ENCODE measurements at places on chromosomes 6 and 20.

- no peak for DNase-seq
Measured at GRCh38 chr6:5679691-5680090, 327.0 kb downstream of the NRN1 start.

DNA sequence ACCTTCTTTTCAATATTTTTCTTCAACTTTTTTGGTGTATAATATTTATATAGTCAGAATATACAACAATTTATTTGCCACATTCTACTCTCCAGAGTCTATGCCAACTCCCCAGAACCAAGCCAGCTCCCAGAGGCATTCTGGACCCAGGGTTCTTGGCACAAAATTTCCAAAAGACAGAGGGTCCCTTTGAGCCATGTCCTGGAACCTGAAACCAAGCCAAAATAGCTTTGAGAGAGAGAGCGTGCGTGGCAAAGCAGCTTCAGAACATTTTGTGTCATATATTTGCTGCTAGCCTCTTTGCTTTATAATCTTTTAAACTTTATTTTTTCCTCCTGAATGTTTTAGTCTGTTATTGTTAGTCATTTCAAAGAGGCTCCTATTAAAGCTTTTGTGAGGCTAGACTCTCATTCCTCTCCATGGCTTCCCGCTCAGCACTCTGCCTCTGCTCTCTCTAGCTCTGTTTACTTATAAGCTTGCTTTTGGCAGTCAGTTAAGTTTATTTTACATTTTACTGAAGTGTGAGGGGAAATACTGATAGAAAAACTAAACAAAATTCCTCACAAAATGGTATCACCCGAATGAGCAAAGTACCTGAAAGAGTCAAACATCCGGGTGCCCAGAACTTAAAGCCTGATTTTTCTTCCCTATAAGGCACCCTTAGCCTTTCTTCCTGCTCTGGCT is 605.1 kb upstream of the ID4 start:
- no peak for DNase-seq

GRCh38 chr6:17343215-17343614 is 50.2 kb upstream of the CAP2 start:
- DNase-seq = no peak

GRCh38 chr6:110345025-110345424 is 13.1 kb downstream of the METTL24 start:
- DNase-seq = no peak

DNA sequence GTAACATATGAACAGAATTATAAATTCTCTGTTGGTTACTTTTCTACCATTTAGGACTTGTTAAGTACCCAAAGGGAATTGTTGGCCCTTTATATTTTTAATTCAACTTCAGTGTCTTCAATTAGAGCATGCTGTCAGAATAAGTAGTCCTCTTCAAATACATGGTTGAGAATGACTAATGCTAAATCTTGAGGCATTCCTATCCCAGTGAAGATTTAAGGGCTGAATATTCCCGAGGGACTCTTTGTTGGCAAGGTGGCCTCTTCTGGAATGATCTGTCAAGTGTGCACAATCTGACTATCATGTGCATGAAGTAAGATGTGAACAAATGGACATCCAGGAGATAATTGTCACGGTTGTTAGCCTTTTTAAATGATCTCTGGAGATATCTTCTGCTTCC is 421.7 kb downstream of the BMP2 start:
- no peak for DNase-seq

- no peak for DNase-seq
Measured at GRCh38 chr6:158078320-158078719, 89.7 kb downstream of the SERAC1 start.

DNA sequence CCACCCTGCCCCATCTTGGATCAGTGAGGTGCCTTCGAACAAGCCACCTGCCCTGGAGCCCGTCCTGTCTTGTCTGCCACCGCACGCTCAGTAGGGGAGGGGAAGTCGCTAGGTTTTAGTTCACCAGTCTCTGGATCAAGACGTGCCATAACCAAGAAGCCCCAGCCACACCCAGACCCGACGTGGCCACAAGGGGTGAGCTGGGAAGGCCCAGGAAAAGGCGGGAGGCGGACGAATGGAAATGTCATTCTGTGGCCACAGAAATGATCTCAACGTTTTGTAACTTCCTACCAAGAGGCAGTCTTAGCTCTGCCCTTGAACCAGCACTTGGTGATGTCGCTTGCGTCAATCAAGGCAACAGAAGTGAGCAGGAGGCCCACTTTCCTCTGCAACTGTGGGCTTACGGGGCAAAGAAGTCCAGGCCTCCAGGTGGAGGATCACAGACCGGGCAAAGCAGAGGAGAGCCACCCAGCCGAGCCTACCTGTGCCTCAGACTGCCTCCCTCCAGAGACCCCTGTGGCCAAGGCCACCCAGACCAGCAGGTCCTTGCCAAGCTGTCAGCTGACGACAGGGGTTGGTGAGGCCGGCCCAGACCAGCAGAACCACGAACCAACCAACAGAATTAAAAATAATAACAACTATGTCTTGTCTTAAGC is 14.5 kb downstream of the GMEB2 start:
- no peak for DNase-seq

GRCh38 chr6:94124333-94124732 is 705.0 kb upstream of the EPHA7 start:
- DNase-seq = no peak

GRCh38 chr6:128244751-128245405 is 275.5 kb downstream of the PTPRK start:
- no peak for DNase-seq

GRCh38 chr20:46277602-46278001 is 30.7 kb downstream of the CDH22 start:
- peak; percentile 32 for DNase-seq

DNA sequence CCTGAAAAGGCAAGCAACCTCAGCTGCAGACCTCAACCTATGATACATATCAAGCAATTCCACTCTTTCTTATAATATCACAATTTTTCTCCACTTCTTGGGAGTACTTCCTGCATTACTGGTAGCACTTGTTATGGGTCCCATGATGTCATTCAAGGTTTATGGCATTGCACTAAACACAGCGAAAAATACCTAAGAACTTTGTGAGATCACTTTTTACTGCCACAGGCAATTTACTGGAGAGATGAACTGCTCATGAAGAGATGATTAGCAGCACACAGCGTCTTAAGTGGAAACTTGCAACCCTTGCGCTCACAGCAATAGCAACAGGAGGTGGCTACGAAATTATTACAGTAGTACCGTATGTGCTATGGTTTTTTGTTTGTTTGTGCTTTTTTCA is 19.3 kb upstream of the RIMS4 start:
- DNase-seq = no peak

DNA sequence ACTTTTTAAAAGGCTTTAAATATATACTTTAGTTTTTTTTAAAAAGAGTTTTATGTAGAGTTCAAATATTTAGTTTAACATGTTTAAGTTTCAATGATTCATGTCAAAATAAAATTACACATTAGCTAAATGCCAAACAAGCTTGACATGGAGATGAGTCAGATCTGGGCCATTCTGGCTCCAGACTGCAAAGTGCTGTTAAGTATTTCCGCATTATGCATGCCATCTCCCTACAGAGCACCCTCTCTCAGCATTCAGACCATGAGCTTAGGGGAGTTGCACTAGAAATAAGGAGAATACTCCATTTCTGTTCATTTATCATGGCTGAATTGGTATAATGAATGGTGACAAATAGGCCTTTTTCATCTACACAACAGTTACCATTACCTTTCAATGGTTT is 21.5 kb upstream of the HS3ST5 start:
- DNase-seq = peak; percentile 62

- no peak for DNase-seq
Measured at GRCh38 chr6:170012037-170012330, 260.6 kb downstream of the ERMARD start.

DNA sequence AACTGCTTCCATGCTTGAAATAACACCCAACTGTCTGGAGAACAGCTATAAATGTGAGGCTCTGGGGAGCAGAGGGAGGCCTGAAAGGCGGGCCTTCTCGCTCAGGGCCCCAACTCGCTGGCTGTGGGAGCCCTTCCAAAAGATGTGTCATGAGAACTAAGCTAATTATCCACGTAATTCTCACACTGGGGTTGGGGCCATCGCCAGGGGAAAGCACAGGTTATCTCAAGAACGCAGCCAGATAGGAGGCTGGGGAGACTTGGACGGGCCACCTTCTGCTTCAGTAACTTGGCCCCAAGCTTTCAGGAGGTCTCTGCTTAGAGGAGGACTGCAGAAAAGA is 1.6 kb downstream of the PXDC1 start:
- no peak for DNase-seq

GRCh38 chr6:128531696-128532095 is 11.3 kb upstream of the PTPRK start:
- no peak for DNase-seq

DNA sequence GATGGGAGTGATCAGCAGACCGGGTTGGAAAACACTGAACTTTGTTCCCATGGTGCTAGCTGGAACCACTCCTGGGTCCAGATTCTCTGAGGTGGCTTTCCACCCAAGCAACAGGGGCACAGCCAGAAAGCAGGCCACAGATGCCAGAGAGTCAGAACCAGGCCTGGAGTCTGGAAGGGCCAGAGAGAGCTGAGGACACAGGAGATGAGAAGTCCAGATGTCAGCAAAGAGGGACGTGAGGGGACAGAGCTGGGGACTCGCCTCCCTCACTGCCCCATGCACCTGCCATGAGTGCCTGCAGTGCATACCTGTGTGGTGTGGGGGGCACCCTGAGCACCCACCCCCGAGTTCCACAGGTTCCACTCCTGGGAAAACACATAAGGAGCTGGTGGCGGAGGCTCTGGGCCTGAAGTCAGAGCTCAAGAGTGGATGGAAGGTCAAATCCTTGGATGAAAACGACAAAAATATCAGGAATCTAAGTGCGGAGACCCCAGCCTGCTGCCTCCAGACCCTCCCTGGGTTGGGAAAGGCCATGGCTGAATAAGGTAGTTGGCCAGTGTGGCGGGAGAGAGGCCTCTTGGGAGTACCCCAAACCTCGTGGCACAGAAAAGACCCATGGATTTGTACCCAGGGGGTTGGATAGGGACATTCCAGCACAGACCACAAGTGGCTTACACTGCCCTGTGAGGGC is 224.2 kb downstream of the SYNDIG1 start:
- DNase-seq = no peak

GRCh38 chr20:4444404-4444803 is 277.3 kb upstream of the PRND start:
- no peak for DNase-seq

DNA sequence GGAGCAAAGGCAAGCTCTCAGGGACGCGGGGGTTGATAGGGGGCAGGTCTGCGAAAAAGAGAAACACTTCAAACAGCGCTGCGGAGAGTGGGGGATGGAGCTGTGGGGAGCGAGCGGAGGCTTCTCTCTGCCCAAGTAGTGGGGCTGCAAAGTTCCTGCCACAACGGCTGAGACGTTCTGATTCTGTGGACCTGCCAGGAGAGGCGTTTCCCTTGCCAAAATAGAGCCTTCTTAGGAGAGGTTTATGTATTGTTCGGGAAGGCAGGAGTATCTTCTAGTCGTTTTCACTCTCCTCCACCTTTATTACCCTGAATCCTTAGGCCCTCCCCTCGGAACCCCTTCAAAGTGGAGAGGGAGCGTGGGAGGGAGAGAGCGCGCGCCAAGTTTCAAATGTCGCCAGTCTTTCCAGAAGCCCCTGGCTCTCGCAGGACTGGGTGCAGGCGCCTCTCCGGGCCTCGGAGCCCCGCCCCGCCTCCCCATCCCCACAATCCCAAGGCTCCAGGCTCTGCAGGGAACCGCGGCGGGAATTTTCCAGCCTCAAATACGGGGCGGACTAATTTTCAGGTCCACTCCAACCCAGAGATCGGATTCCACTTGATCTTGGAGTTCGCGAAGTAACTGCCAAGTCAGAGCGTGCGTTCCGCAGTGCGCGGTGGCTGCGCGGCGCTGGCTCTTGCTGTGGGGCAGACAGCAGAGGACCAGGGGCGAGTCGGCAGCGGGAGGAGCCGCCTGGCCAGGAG is 10.0 kb upstream of the POU3F2 start:
- peak; percentile 65 for DNase-seq

- DNase-seq = no peak
Measured at GRCh38 chr20:52622081-52622480, 350.1 kb upstream of the TSHZ2 start.

- peak; percentile 90 for DNase-seq
Measured at GRCh38 chr6:7138921-7139358, 31.2 kb downstream of the RREB1 start.

GRCh38 chr6:116876635-116877611 is at the start of gene RFX6:
Gene RFX6 (plus strand): TSS chr6:116877242. CDS start chr6:116877276, 34 bp downstream.
- peak; percentile 69 for DNase-seq

DNA sequence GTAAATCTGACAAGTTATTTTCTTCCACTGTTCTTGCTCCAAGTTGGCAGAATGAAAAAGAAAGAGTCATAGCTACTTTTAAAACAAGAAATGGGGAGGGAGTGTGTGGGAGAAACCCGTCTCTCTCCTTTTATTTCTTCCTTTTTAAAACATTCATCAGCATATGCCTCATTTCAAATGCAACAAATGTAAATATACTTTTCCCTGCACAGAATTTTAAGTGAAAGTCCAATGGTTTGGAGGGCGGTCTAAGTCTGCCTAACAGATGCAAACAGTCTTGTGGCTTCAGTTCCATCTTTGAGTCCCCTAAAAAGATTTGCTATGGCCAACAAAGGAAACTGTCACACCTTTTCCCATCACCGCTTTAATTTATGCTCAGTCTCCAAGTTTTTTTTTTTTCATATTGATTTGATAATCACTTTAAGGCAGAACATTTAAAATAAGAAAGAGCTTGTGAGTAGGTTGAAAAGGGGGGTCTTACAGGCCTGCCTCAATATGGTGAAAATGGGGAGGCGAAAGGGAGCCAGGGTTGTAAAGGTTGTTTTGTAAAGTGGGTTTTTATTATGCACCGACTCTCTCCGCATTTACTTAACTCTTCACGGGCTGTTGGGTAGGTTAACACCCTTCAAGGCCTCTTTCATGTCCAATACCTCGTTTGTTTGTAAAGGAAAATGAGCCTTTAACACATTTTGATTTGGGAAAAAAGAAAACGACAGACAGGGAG is 4.6 kb downstream of the TFAP2D start:
- peak; percentile 71 for DNase-seq

DNA sequence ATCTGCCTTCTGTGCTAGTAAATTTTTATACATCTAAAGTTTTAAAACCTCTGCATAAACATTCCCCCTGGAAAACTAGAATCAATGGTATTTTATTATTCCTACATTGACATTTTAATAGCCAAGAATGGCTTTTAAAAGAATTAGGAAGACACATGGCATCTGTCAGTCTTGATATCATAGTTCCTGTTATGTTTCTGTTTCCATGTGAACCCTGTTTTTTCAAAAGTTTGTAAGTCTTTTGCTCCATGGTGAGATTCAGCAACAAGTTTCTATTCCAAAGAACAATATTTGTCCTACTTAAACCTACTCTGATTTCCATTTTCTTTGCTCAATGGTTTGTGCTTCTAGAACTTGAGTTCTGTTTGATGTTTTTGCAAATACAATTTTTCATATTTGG is 95.2 kb downstream of the PLEKHG1 start:
- no peak for DNase-seq

GRCh38 chr6:26431258-26432172 is 8.8 kb upstream of the BTN3A3 start:
- no peak for DNase-seq
